ENCODE measurements at places on chromosomes 13 and 19.

DNA sequence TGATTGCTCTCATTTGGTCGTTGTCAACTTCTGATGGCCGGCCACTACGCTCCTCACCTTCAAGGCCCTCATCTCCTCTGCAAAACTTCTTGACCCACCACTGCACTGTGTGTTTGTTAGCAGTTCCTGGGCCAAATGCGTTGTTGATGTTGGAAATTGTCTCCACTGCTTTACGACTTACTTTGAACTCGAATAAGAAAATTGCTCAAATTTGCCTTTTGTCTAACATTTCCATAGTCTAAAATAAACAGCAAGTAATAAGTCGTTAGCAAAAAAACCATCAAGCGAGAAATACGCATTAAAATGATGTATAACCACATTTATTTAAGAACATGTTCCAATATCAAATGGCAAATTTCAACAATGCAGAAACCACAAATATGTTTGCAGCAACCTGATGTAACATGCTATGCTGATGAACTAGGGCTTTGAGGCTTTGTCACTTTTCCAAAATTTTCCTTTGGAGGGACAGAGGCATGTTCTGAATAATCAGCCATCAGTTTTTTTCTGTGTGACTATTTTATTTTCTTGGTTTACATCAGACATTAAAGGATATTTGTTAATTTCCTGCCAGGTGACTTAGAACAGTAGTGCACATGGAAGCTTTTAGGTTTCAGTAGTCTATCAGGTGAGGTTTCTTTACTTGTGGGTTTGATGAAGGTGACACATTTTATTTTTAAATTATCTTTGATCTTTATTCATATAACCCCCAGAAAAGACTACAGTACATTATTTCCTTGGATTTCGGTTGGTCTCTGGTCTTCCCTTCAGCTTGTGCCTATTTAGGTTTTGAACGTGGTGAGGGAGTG lies 74.7 kb upstream of the TEX29 start:
- DNase-seq, result no peak

GRCh38 chr13:93708308-93709075 lies 481.9 kb downstream of the GPC6 start:
- DNase-seq, result no peak

GRCh38 chr13:60957816-60958215 lies 457.8 kb downstream of the PCDH20 start:
- no peak for DNase-seq

DNA sequence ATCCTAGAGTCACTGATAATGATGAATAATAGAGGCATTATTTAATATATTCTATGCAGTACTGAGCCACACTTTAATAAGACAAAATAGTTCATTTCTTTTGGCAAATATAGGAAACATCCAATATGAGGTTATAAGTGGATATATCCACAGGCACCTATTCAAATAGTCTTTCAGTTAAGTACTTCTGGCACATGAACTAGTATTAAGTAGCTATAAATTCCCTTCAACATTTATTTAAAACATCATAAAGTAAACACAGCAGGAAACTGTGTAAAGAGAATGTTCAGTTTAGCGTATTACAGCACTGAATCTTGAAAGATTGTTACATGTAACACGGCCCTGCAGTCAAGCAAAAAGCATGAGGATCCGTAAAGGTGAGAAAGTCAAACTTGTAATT lies 463.3 kb upstream of the KLF12 start:
- no peak for DNase-seq

- no peak for DNase-seq
Observed at GRCh38 chr19:48445256-48445605, 552 bp upstream of the GRWD1 start.

- no peak for DNase-seq
Observed at GRCh38 chr19:2567580-2567979, 91.7 kb downstream of the GADD45B start.

- no peak for DNase-seq
Observed at GRCh38 chr13:112879283-112879833, 89.7 kb upstream of the MCF2L start.

DNA sequence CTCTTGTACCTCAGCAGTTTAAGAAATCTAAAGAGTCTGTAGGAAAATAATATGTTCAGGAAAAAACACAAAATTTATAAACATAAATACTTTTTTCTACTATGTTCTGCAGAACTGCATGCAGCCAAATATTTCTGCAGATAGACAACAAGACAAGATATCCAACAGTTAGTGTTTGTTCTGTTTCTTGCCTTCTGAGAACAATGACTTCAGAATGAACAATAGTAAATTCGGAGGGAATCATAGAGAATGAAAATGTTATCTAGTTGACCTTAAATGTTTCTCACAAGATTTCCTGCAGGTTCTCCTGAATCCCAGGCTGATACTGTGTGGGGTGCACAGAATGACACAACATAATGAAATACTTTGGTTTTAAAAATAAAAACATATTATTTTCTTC lies 180.4 kb downstream of the PCDH9 start:
- DNase-seq, result no peak

- DNase-seq, result no peak
Observed at GRCh38 chr13:86760620-86761019, 910.6 kb upstream of the SLITRK5 start.

DNA sequence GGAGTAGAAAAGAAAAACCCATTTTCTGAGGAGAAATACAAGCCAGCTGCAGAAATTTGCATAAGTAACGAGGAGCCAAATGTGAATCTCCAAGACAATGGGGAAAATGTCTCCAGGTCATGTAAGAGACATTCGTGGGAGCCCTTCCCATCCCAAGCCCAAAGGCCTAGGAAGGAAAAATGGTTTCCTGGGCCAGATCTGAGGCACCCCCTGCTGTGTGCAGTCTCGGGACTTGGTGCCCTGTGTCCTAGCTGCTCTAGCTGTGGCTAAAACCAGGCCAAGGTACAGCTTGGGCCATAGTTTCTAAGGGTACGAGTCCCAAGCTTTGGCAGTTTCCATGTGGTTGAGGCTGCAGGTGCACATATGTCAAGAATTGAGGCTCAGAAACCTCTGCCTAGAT lies 444.9 kb downstream of the PCDH20 start:
- DNase-seq, result no peak

DNA sequence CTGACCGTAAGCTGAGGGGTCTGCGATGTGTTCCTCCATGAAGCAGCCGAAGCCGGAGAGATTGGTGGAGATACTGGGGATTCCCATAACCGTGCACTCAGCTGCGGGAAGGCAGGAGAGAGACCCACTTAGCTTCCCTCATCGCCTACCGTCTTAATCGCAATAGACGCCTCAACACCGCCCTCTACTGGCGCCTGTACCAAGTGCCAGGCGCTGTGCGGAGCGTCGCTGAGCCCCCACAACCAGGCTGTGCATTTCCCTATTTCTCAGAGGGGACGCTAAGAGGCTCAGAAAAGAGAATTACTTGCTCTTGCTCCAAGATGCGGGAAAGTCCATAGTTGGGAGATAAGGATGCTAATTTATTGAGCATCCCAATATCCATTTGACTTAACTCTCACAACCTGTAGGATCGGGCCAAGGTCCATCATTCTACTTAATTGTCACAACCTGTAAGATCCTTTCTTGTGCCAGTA lies 5.8 kb downstream of the FTL start:
- DNase-seq, result peak; percentile 79

DNA sequence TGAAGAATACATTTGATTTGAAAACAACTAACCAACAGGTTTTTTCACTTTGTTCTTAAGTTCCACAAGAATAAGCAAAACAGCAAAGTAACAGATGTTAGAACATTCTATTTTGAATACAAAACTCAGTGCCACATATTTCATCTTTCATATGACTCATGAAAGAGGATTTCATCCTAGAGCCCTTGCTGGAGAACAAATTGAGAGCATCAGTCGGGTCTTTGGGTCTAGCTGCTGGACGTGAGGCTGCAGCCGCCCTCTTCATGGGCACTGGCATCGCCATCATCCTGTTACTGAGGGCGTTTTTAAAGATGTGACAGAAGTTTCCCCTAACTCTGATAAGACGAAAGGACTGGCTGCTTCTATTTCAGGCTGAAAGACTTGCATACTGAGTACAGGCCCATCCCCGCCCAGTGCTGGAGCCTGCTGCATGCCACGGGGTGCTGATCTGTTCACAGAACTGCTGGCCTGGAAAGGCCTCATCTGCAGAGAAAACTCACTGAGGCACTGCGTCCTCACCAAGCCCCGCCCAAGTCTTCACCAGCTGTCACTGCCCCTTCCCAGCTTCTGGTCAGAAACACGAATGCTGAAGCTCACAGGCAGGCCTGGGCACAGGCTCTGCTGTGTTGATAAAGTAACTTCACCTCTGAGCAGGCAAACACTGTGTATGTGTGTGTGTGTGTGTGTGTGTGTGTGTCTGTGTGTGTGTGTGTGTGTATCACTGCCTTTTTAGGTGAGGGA lies 101.4 kb downstream of the TUBGCP3 start:
- no peak for DNase-seq

GRCh38 chr13:99280166-99280565 lies 22.0 kb upstream of the GPR18 start:
- DNase-seq, result no peak

DNA sequence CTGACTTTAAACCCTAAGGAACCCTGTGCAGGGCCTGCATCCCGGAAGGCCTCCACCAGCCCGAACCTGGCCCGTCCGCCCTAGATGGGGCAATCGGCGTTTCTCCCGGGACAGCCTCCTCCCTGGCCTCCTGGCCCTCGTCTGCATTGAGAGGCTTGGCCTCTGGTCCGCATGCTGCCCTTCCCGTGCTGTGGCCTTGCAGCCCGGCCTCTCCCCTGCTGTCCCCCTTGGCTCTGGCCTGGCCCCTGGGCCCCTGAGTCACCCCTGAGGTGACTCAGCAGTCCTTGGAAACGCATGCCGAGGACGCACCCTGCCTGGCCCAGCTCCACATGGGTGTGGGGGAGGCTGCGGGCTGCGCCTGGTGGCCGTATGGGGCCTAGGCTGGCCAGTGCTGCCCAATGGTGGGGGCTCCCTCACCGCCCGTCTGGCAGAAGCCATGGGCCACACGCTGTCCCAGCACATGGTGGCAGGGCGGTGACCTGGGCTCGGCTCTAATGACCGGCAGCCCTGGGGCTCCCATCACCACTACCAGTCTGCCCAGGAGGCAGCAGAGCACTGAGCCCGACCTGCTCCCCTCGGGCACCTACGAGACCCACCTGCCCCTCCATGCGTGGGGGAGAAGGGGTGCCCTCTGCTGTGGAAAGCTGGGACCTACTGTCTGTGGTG lies 25.7 kb downstream of the SH3GL1 start:
- no peak for DNase-seq

DNA sequence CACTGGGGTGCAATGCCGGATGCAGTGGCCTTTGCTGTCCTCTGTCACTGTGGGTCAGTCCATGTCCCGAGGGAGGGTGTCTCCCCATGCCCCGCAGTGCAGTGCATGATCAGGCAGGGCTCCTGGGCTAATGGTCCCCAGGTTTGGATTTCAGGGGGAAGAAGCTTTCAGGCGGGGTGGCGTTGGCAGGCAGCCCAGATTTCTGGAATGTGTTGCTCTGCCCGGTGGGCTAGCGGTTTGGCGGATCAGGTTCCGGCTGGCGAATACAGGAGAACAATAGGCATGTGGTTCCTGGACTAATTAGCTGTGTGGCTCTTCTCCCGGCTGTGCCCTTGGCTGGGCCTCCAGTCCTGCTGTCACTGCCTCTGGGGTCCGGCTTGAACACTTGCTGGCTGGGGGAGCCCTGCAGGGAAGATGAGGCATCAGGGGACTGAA lies 141.3 kb downstream of the FGF9 start:
- DNase-seq, result no peak

DNA sequence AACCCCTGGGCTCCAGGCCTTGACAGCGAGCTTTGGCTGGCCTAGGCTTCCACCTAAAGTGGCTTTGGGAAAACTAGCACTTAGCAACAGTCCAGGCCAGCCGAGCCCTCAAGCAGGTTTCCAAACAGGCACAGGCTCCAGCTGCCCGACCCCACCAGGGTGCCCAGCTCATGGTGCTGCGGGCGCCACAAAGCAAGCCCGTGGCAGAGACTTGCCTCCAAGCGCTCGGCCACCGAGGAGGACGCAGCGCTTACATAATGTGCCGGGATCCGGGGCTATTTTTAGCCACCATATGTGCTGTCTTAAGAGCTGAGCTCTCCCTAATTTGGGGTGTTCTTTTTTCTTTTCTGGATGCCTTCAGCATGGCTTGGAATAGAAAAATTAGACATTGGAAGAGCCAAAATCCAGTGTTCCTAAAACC lies 56.1 kb upstream of the F7 start:
- no peak for DNase-seq

- DNase-seq, result no peak
Observed at GRCh38 chr19:54415901-54416673, 823 bp downstream of the TTYH1 start.

- no peak for DNase-seq
Observed at GRCh38 chr13:40148742-40149141, 493.3 kb downstream of the COG6 start.

DNA sequence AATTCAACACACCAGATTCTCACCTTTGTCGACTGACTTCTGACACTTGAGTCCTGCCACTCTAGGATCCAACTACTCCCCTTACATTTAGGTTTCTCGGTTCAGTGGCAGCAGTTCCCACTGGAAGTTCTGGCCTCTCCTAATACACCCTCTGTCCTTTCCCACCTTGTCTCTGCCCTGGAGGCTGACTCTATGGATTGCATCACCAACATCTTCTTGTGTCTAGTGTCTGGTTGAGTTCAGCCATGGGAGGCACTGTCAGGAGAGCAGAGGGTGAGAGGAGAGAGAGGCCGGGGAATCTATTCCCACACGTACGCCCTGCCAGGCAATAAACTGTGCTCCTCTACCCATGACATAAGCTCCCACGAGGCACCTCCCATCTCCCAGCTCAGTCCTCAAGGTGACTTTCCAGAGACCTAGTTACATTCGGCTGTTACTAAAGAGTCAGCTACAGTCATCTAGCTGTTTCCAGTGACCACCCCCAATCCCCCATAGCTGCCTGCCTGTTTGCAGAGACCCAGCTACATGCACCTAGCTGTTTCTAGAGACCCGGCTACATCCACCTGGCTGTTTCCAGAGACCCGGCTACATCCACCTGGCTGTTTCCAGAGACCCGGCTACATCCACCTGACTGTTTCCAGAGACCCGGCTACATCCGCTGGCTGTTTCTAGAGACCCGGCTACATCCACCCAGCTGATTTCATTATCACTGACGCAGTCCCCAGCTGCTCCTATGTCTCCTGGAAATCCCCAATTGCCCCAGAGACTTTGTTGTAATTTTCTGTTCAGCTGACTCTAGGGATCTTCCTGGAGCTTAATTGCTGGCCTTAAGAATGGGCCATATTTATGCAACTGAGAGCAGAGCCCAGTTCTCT lies 8.1 kb upstream of the LILRB4 start:
- DNase-seq, result no peak

DNA sequence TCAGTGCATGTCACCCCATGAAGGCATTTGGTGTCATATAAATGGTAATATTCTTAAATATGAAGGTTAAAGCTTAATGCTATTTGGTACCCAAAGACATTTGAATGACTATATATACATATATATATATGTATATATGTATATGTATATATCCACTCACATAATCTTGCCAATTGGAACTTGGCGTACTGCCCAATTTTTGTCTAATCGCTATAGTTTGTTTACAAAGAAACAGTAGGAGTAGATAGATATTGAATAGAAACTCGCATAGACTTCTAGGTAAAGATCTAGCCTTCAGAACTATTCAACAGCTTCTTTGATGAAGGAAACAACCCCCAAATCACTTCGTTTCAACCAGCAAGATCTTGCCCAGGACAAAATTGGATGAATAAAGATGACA lies 24.1 kb downstream of the KLF5 start:
- DNase-seq, result no peak

GRCh38 chr13:26324294-26324693 lies 70.4 kb downstream of the CDK8 start:
- DNase-seq, result no peak

GRCh38 chr19:42225718-42226292 lies 5.7 kb downstream of the ZNF526 start:
- no peak for DNase-seq
